ENCODE measurements at places on chromosomes 4 and X. TPM values are rescaled to one million over a fixed set of nuclear protein-coding genes. Genes with fewer than 3 reads are reported as not detected.

The CSAG2 gene
- polyA plus RNA-seq: not detected

DNA sequence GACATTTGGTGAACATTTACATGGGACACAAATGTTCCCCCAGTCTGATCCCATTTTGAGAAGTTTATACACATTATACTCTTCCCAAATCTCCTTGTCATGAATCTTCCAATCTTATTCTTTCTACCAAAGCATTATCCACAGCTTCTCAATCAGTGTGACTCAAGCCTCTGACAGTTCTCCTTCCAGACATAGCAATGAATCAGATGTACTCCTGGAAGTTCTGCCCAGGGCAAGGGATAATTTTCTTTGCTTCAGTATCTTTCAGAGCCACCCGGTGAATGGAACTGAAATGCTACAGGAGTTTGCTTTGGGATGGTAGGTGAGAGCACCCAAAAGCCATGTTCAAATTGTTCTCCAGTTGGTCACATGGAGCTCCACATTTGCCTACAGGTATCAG is 145.5 kb downstream of the ANXA5 start:
- peak; percentile 13 for DNase-seq
- H3K36me3 ChIP-seq: no peaks in the 10 kb centered on the region
- H3K4me1 ChIP-seq: peaks cover 15% of the 10 kb centered on the region
- H3K4me3 ChIP-seq: no peak overlapping the region
- H3K27me3 ChIP-seq: no peaks in the 10 kb centered on the region
- H3K27ac ChIP-seq: peak overlapping the region; percentile 59

DNA sequence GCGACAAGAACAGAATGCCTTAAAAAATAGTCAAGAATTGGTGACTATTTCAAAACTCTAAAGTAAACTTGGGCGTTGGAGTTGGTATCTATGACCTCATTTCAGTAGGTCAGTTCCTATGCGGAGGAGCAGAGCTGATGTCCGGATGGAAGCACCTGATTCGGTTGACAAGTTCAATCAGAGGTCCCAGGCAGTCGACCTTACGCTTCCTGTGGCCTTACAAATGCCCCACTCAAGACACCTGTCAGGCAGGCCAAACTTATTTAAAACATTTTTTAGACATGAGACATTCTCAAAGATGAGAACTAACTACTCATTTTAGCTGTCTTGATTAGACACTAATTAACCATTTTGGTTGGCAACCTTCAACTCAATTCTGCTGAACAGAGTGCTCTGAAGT is 137.7 kb upstream of the ADAMTS3 start:
- DNase-seq: no peak
- H3K4me3 ChIP-seq: no peak overlapping the region

- no peak overlapping the region for H3K4me3 ChIP-seq
- H3K4me1 ChIP-seq: no peaks in the 10 kb centered on the region
Measured at GRCh38 chr4:140361099-140361498, 12.3 kb upstream of the SCOC start.

- no peak overlapping the region for H3K27ac ChIP-seq
- peaks cover 21% of the 10 kb centered on the region for H3K27me3 ChIP-seq
- H3K4me1 ChIP-seq: no peaks in the 10 kb centered on the region
Measured at GRCh38 chr4:3783693-3784306, 17.6 kb downstream of the ADRA2C start.

The KCTD8 gene
- 0.29 TPM for polyA plus RNA-seq

DNA sequence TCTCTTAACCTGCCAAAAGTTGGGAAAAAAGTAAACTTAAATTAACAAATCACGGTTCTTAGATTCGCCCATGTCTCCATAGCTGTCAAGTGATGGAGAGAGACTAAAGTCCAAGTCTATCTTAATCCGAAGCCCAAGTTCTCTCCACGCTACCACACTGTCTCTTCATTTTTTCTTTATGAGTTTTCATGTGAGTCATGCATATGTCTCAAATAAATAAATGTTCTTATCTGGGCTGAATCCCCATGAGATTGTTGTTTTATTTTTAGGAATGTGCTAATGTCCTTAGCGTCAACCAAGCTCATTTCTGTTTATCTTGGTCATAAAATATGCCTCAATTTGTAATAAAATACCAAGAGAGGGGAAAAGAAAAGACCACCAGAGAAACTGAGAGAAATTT is 169.3 kb downstream of the RCHY1 start:
- DNase-seq: no peak
- H3K27ac ChIP-seq: no peak overlapping the region
- H3K27me3 ChIP-seq: no peaks in the 10 kb centered on the region
- no peak overlapping the region for H3K4me3 ChIP-seq
- no peaks in the 10 kb centered on the region for H3K36me3 ChIP-seq

All from adrenal gland (tissue), 19 donors.